ENCODE measurements at places on chromosomes 11 and 22.

DNA sequence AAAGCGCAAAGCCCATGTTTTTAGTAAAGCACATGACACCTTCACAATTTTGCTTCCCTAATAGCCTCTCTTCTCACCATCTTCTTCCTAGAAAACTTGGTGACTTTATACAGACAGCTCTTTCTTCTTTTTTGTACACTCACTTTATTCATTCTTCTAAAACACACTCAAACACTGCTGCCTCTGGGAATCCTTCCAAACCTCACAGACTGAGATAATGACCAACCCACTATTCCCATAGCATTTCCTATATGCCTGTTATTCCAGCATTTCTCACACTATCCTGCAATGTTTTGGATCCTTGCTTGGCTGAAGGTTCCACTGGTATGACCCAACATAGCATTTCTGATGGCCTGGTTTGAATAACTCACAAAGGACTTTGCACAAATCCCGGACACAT, 442.1 kb upstream of the CCDC90B start:
- no peak for DNase-seq

- DNase-seq = no peak
Measured at GRCh38 chr11:28730336-28730735, 622.1 kb downstream of the METTL15 start.

DNA sequence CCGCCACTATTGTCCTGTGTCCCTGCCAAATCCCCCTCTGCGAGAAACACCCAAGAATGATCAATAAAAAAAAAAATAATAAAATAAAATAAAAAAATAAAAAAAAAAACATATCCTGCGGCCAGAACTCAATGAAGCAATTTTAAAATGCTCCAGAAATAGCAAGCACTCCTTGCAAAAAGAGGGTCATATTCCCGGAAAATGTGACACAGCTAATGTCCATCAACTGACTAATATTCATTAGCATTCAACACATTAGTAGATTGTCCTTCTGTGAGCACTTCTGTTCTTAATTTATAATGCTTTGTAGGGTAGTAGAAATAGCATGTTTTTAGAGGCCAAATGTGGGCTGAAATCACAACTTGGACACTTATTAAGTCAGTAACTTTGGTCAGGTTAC, 252.3 kb upstream of the SESN3 start:
- no peak for DNase-seq

DNA sequence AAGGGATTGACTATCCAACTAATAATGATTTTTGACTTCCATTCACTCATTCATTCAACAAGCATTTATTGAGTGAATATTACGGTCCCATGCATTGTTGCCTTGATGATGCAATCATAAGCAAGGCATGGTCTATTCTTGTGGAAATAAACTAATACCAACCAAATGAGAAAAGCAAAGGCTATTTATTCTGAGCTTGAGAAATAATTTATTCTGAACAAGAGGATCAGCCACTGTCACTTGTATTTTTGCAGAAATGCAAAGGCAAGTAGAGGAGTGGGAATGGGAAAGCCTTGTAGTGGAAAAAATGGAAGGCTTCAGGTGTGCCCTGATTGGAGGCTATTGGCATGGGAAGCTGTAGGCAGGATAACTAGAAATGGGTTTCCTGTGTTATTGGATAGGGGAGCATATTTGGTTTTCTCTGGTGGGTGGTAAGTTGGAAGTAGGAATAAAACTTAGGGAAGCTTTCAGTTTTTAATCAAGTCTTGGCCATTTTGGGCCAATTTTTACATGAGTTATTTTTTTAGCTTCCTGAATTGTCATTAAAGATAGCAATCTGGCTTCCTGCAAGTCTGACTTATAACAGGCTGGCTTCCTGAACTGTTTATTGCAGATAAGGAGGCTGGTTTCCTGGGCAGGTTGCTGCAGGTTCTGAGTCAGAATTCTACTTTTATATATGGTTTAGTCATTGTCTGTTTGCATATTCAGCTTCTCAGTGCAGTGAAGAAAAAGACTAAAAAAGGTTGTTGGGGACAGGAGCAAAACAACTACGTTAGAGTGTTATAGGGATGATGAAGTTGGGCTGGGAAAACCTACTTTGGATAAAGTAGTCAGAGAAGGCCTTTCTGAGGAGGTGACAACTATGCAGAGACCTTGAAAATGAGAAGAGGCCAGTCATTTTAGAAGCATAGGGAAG, 106.7 kb downstream of the APIP start:
- DNase-seq = no peak

GRCh38 chr11:67371189-67371910, 2.0 kb downstream of the CLCF1 start:
- no peak for DNase-seq

DNA sequence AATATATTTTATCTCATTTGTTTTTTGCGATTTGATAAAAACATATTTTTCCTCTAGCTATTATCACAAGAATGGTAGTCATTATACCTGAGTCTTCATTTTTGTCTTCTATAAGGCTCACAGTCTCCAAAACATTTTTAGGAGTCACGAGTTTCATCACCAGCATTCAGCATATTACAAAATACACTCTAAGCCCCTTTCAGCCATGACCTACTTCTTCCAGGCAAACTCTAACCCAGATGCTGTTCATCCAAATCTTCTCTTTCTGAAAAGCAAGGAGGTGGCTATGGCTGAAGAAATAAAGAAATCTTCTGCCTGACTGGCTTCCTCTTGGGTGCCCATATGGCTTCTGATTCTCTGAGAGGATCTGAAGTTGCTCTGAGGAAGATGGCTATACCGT, 35.7 kb upstream of the USP47 start:
- DNase-seq = no peak

GRCh38 chr11:74226907-74227306, 55.8 kb downstream of the PPME1 start:
- DNase-seq = no peak

DNA sequence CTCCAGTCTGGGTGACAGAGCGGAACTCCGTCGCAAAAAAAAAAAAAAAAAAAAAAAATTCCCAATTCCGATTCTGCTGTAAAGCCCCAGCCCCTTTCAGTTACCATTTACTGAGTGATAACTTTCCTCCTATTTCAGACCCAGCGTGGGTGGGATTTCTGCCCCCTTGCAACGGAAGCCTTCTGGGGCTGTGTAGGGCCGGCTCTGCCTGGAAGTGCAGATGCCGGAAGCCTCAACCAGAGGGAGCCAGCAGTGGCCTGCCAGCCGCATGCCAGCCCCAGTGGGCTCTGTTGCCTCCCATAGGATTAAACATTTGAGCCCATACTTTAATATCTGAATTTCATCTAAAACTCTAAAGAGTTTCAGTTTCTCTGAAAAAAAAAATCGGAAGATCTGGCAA, 60.0 kb upstream of the NUP50 start:
- DNase-seq = no peak

DNA sequence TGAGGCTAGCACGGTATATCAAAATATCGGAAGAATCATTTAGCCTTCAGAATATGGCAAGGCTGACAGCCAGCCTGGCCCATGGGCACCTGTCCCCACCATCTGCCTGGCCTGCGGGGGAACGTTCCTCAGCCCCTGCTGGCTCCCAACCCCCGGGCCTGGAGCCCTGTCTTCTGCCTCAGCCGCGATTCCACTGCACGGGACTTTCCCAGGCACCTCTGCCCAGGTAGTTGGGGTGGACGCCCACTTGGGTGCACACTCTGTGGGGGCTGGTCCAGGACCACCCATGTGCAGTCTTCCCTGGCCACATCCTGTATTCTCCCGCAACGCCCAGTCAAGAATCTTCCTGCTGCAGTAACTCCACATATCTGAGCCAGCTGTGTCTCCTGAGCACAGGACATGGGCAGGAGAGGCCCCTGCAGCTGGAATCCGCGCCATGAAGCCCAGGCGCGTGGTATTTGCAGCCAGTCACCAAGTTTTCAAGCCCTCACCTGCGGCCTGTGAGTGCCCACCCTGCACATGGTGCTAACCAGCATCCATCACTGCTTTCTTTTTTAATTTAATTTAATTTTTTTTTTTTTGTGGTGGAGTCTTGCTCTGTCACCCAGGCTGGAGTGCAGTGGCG, 77.9 kb downstream of the KCNQ1 start:
- DNase-seq = no peak

DNA sequence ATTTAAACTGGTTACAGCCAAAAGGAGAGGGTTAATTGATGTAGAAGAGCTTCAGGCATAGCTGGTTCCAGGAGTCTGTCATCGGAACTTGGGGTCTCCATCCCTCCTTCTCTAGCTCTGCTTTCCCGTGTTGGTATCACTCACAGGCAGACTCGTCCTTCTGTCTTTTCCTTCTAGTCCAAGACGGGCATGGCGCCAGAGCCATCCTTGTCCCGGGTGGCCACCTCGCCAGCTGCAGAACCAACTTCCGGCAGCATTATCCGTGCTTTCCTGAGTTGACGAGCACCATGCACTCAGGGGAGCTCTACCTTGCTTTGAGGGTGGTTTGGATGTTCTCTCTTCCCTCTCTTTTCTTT, 14.7 kb downstream of the LINC01488 start:
- no peak for DNase-seq

- DNase-seq = no peak
Measured at GRCh38 chr11:35531246-35531645, 5.8 kb upstream of the PAMR1 start.

DNA sequence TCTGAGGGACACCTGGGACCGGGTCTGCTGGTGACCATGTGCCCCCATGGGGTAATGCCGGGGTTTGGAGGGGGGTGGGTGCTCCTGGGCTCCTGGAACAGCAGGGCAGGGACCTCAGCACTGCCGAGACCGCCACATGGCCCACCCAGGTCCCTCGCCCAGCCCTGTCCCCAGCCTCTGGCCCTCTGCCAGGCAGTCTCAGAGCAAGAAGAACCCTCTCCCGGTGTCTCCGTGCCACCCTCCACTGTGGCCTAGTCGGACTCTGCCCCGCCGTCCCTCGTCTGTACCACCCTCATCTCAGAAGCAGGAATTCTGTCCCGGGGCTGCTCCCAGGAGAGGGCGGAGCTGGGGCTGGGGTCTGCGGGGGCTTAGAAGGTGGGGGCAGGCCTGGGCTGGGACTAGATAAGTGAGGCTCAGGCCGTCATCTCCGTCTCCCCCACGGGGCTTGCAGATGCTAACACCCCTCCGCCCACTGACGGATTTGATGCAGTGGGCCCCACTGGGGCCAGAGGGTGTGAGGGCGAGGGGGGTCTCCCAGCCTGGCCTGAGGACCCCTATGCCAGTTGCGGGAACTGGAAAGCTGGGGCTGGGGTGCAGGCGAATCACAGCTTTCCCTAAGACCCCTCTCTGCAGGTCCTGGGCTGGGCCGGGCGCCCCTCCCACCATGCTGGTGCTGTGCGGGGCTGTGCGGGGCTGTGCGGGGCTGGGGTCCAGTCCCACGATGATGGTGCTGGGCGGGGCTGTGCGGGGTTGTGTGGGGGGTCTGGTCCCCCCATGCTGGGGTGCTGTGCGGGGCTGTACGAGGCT, 1.1 kb downstream of the MUC5AC start:
- DNase-seq = no peak

DNA sequence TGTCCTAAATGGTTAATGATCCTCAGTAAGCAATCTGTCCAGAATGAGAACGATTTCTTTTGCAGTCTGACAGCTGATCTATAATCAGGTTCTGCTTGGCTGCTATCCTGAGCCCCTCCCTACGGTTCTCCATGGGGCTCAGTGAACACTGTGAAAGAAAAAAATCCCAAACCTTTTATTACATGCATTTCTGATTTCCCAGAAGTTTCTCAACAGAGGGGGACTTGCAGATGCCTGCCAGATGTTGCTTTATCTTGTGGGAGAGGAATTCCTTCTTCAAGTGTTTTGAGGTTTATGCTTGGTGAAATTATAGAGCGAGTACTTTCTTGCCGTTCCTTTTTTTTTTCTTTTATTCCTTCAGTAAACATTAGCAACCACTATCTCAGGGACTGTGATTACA, 531.9 kb upstream of the ISX start:
- no peak for DNase-seq

DNA sequence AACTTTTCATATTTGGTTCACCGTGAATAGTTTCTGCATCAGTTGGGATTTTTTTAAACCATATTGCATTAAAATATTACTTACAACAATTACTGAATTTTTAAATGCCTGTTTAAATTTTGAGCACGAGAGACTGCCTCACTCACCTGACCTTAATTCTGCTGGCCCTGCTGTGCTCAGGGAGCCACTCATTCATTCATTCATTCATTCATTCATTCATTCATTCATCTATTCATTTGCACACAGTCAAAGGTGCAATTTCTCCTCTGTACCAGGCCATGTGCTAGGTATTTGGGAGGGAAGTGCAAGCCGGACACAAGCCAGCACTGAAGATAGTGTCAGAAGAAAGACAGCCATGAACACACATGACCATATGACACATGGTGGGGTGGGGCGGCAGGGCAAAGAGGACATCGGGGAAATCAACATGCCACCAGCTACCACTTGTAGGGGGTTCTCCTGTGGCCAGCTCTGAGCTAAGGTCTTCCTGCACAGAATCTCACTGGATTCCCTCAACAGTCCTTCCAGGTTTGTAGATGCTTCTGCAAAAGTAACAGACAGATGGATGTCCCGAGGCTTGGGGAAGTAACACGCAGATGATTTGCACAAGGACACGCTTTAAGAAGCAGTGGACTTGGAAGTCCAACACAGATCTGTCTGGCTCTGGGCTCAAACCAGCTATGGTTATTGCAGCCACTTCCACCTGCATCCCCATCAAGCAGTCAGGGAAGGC, 568 bp upstream of the CSF2RB start:
- no peak for DNase-seq

GRCh38 chr11:124079631-124080326, 35.5 kb upstream of the VWA5A start:
- DNase-seq = no peak

DNA sequence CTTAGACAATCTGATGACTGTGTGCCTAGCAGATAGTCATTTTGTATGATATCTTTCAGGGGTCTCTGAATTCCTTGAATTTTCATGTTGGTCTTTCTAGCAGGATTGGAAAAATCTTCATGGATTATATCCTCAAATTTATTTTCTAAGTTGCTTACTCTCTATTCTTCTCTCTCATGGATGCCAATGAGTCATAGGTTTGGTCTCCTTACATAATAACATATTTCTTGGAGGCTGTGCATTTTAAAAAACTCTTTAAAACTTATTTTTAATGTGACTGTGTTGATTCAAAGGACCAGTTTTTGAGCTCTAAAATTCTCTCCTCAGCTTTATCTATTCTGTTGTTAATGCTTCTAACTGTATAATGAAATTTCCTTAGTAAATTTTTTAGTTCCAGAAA, 198.7 kb downstream of the AASDHPPT start:
- no peak for DNase-seq

DNA sequence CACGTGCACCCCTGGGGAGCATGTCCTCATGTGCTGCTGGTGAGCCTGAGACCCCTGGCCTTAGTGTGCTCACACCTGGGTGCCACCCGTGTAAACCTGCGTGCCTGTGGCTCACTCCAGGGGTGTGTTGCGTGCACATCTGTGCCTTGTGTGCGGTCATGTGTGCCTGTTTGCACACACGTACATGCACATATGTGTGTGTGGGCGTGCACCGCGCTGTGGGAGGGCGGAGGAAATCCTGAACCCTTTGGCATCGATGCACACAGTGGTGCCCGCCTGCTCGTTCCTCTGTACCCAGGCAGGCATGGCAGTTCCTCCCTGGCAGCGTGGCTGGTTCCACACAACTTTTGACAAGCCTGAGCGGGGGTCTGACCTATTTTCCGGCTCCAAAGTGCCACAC, 1181.9 kb downstream of the BRD1 start:
- DNase-seq = no peak

- DNase-seq = no peak
Measured at GRCh38 chr11:9047964-9048523, 43.4 kb downstream of the SCUBE2 start.
